ENCODE measurements at places on chromosomes 3 and 15.

DNA sequence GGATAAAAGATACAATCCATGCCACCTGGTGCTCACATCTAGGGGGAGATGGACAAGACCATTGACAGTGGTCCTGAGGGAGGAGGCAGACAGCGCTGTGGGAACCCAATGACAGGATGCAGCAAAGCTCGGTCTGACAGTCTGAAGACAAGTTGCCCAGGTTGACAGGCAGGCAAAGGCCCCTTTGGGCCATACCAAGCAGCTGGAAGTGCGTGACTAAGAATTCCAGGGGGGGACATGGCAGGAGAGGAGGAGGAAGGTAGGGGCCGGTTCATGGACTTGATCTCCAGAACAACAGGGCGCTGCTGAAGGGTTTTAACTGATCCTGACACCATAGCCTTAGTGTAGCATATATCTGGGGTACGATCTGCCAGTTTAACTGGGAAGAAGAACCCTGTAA lies 83.4 kb downstream of the RPLP1 start:
- DNase-seq = no peak

DNA sequence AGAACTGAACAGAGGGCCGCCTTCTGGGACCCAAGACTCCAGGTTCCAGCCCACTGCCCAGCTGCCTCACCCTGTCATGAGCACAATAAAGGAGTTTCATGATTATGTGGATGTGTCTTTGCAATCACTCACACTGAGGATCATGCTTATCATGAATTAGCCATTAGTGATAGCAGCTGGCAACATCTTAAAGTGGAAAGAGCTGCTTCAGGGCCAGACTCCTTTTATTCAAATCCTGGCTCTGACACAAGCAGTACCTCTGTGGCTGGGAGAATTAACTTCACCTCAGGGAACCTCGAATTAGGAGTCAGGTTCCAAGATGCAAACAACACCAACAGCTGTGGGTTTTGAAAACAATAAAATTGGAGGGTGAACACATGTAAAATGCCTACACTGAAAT lies 6.6 kb upstream of the SCAP start:
- no peak for DNase-seq

DNA sequence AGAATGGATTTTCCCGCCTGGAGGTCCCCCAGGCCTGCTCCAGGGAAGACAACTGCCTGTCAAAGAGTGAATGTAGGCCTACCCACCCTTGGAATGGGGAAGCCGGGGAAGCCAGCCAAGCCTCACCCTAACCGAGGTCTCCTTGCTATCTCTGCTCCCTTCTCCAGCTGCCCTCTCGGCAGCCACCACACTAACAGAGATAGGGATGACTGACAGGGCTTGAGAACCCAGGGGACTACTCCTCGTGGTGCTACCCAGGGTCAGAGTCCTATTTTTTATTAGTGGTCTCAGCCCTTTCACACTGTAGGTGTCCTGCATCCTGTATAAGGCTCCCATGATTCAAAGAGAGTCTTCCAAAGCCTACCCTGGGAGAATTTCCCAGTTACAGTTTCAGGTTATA lies 160.6 kb upstream of the CHRM5 start:
- DNase-seq = no peak

GRCh38 chr3:193782747-193783146 lies 189.7 kb downstream of the OPA1 start:
- no peak for DNase-seq

- no peak for DNase-seq
Observed at GRCh38 chr3:34292605-34293300, 494.3 kb downstream of the PDCD6IP start.

GRCh38 chr3:59052803-59053411 lies 3.1 kb upstream of the CFAP20DC start:
- DNase-seq = no peak

GRCh38 chr15:36617529-36618196 lies 38.2 kb downstream of the CDIN1 start:
- no peak for DNase-seq

DNA sequence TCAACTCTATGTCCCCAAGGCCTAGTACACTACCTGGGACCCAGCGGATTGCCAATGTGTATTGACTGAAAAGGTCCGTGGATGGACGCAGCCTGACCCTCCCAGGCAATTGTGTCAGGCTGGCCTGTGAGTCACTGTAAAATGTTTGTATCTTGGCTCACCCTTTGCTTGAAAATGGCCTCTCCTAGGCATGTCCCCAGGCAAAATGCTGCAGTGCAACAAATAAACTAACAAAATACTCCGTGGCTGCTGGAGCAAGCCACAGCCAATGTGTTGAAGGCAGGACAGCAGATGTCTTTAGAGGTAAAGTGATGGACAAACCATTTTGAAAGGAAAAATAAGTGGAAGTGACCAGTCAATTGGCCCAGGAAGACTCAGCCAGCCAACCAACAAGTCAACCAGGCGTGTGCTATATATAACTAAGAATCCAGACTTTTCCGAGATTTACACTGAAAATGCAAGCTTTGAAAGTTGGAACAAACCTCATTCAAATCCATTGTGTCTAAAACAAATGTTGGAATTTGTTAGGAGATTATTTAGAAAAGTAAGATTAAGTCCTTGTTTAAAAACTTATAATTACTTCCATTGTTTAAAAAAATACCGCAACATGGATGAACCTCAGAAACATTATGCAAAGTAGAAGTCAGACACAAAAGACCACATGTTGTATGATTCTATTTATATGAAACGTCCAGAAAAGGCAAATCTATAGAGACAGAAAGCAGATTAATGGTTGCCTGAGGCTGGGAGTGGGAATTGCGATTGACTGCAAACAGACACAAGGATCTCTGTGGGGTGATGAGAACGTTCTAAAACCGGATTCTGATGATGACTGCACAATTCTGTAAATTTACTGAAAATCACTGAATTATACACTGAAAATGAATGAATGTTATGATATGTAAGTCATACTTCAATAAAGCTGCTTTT lies 191.2 kb downstream of the TLE3 start:
- no peak for DNase-seq
